Suprapubic skin (tissue), 4 donors: ENCODE measurements at places on chromosomes 6 and 20. TPM values are rescaled to one million over a fixed set of nuclear protein-coding genes. Genes with fewer than 3 reads are reported as not detected.

DNA sequence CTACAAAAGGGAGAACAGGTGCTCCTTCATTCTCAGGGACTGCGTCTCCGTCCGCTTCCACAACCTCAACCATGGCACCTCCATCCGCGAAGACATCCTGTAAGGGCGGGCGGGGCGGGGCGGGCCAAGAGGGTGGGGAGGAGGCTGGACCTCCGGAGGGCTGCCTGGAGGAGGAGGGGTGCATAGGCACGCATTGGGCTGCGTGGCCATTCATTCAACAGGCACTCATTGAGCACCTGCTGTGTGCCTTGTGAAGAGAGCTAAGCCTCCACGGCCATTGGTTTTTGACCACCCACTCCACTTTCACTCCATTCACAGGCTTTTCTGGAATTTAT is 435 bp downstream of the ZSWIM3 start:
- DNase-seq: no peak

DNA sequence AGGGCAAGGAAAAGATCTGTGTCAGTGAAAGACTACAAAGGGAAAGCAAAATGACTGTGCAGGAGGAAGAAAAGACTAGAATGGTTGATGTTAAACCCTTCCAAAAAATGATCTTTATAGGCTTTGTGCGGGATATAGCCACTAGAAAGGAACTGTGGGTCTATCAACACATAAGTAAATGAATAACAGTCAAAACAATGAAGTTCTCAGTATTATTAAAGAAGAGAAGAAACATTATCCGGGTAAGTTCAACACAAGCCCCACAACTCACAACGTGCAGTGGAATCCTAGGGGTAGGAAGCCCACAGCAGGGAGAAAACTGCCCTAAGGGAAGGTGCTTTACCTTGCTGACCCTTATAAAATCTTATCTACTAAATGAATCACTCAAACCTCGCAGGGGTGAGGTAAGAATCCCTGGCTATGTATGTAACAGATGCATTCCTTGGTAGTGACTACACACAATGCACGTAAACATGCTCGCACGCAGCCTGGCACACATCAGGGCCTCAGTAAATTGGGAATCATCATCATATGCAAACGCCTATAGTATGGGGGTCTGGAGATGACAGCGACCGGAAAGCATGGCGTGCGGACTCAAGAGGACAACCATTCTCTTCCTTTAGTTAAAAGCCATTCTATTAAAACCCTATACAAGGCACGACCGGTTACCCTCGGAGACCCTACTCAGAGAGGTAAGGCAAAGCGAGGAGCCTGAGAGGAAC is 11.3 kb downstream of the TFAP2A start:
- DNase-seq: no peak

The HNF4A gene
- total RNA-seq: not detected

DNA sequence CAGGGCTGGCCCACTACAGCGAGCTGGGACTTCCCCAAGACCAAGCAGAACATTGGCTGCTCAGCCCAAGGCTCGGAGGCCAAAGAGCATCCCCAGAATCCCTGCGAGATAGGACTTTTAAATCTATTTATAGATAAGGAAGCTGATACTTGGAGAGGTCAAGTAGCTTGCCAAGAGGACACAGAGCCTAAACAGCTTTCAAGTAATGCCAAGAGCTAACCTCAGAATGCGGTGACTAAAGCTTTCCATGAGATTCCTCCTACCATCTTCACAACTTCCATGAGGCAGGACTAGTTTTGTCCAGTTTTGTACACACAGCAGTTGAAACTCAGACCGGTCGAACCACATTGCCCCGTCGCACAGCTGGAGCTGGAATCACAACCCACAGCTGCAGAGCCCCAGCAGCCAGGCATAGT is 168.1 kb upstream of the TOP1 start:
- no peak for DNase-seq

- no peak for DNase-seq
Observed at GRCh38 chr6:89564752-89565427, 73.7 kb downstream of the LYRM2 start.

- no peak for DNase-seq
Observed at GRCh38 chr6:71675386-71675785, 211.0 kb upstream of the RIMS1 start.

DNA sequence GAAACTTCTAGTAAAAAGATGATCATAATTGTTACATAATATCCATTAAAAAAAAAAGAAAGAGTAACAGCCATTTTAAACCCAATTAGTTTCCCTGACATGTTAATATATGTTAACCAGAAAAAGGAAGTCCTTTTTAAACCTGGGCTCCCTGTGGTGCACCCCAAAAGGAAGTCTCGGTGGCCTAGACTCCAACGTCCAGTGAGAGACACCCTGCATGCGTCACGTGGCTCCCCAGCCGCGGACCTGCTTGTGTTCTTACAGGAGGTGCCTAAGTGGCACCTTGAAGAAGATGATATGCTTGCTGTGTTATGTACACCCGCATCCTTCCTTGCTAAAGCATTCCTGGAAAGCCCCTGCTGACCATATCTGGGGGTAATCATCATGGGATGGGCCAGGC is 50.1 kb downstream of the FOXC1 start:
- no peak for DNase-seq

GRCh38 chr6:81561071-81561564 is 191.4 kb downstream of the TENT5A start:
- no peak for DNase-seq

DNA sequence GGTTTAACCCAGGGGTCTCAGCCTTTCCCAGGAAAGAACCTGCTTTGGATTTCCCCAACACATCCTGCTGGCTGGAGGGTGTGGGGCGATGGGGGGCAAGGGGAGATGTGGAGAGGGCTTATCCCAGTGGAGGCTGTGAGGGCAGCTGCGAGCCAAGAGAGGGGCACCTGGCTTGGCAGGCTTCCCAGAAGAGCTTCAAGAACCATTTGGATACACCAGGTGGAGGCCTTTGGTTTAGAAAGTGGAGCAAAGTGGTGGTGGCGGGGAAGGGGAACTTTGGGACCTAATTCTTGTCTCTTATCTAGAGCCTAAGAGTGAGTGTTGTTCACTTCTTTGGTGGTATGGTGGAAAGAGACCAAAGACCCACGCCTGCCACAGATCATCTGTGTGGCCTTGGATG is 12.4 kb downstream of the CD40 start:
- DNase-seq: no peak

GRCh38 chr6:1609041-1609647 is 571 bp upstream of the FOXC1 start:
- peak; percentile 70 for DNase-seq

- no peak for DNase-seq
Observed at GRCh38 chr20:44052166-44052565, 134.8 kb downstream of the JPH2 start.

DNA sequence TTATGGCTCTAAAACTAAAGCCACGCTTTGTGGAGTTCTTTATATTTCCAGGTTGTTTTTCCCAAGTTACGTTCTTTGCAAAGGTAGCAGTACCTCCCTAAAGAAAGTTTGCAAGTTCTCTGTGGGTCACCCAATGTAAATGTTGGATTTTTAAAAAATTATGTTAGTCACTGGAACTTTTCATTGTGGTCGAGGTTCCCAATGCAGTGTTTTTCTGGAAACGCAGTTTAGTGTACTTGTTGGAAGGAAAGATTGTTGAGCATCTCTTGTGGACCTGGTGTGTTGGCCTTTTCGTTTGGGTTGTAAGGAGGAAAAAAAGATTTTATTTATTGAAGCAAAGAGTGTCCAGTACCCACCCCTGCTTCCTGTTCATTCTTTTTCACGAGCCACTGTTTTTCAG is 1.4 kb downstream of the TOP1 start:
- no peak for DNase-seq

The OPRL1 gene
- total RNA-seq: 0.55 TPM

DNA sequence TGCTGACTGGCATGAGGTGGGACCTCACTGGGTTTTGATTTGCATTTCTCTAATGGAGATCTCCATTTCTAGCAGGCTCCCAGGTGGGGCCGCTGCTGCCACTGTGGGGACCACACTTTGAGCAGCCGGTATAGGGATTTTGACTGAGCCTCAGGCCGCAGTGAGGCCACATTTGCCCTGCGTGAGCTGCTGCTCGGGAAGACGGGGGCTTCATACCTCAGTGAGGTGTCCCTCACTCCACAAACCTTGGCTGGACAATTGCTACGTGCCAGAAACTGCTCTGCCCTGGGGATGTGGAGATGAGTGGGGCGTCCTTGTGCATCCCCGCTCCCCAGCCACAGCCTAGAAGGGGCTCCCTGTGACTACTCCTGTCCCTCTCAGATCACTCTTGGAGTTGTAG is 134.3 kb downstream of the ANKRD60 start:
- peak; percentile 65 for DNase-seq

The MEI4 gene
- total RNA-seq: not detected

The ARMH2 gene
- not detected for total RNA-seq

DNA sequence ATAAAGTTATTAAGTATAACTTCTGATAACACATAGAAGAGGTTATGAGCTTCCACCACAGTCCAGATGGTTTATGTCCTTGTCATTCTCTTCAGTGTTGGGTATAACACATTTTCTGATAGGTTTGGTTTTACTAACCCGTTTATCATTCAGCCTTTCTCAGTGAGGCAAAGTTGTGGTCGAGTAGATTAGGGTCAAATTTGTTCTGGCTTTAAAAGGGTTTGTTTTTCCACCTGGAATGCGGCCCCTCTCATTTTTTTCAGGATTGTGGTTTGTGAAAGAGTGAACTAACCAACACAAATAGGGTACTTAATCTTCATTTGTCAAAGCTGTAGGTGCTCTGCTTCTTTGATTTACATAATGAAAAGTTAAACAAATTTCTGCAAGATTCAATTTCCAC is 204.2 kb upstream of the ASCC3 start:
- DNase-seq: no peak

DNA sequence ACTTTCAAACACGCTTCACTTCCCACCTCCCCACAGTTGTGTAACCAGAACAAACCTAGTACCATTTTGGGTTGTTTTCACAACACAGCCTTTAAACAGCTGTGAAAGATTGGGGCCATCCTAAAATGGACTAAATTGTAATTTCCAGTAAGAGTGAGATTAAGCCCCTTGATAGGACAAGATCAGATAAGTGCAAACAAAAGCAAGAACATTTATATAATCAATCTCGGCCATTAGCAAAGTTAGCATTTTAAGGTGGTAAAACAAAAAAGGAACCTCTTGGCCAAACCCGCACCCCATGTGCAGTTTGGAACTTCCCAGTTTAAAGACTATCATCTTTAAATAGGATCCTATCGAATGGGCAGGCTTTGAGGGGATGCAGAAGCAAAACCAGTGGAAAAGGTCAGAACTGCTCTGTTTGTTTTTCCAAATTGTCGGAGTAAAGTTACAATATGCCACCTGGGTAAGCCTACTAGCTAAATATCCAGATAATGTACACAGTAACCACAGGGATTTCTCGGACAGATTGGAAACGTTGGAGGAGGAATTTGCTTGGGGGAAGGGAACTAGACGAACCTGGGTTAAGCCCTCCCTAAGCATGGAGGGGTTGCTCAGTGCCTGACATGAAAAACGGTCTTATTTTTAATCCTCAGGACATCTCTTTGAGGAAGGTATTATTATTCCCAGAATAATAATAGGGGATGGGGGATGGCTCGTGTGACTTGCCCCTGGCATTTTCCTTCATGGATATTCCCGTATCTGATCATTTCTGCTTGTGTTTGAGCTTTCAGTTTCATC is 159.8 kb upstream of the SALL4 start:
- no peak for DNase-seq

GRCh38 chr6:139764498-139764986 is 390.1 kb upstream of the CITED2 start:
- DNase-seq: no peak

GRCh38 chr20:33463332-33464101 is 20.0 kb upstream of the SNTA1 start:
- DNase-seq: no peak

GRCh38 chr20:13821876-13822275 is 37.0 kb downstream of the NDUFAF5 start:
- DNase-seq: no peak

- DNase-seq: no peak
Observed at GRCh38 chr6:24911796-24912382, 23.9 kb downstream of the RIPOR2 start.

GRCh38 chr20:48339190-48339985 is 488.4 kb downstream of the PREX1 start:
- no peak for DNase-seq

DNA sequence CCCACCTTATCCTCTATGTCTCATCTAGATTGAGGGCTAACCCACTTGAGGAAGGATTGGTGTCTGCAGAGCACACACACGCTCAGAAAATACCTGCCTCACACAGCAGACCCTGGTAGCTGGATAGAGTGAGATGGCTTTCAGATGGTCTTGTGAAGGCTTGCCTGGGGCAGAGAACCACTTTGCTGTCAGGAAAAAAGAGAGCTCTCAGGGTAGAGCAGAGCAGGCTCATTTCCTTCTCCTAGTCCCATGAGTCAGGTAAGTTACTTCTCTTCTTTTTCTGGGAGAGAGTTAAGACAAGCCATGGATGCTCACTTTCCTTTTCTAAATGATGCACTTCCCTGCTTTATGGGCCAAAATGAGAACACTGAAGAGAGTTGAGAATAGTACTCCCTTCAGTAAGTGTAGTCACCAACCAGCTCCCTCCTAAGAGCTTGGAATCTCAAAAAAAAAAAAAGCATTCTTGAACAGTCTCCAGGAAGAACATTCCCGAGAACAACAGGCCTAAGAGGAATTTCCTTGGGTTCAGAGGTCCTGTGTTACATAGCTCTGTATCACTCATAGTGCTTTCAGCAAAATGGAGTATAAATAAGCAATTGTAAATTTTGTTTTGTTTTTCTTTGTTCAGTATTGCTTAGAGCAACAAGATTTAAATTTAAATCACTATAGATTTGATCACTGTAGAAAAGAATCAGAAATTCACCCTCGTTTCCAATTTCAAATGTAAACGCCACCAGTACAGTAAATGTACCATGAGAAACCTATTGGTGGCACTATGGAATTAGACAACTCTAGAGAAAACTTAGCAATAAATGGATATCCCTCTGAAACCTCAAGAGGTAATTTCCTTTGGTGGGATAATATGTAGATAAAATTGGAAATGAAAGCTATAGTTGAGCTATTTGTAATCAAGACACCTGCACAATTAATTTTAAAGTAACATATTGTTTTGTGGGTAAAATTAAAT is 530.3 kb downstream of the RFPL4B start:
- no peak for DNase-seq

- DNase-seq: no peak
Observed at GRCh38 chr20:625360-625932, 15.3 kb upstream of the TCF15 start.

GRCh38 chr6:148525453-148525852 is 182.8 kb downstream of the SASH1 start:
- no peak for DNase-seq

DNA sequence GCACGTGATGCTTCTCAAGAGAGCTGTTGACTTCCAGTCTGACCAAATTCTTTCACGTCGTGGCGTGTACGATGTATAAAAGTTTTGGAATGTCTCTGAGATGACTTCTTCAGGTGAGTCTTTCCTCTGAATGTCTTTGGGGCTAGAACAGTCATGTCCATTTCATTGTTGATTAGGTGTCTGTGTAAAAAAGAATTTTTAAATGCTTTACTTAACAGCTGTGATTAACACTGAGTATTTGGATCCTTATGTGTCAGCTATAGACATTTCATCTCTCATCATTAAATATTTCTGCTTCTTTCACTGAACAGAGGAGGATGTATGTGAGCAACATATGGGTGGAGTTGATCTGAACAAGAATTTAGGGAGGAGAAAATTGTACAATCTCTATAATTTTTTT is 29.3 kb upstream of the KIF13A start:
- DNase-seq: no peak

GRCh38 chr6:137218473-137218916 is 690 bp downstream of the IFNGR1 start:
- DNase-seq: peak; percentile 73

The DPPA5 gene
- total RNA-seq: not detected

The TNNC2 gene
- 0.91 TPM for total RNA-seq

The OR2B6 gene
- total RNA-seq: not detected

The MTFR2 gene
- 4.7 TPM for total RNA-seq
